ENCODE measurements at places on chromosomes 2 and 18. TPM values are rescaled to one million over a fixed set of nuclear protein-coding genes. Genes with fewer than 3 reads are reported as not detected.
A peak's percentile ranks its signal among the peaks of the same experiment; 100 is the strongest.

DNA sequence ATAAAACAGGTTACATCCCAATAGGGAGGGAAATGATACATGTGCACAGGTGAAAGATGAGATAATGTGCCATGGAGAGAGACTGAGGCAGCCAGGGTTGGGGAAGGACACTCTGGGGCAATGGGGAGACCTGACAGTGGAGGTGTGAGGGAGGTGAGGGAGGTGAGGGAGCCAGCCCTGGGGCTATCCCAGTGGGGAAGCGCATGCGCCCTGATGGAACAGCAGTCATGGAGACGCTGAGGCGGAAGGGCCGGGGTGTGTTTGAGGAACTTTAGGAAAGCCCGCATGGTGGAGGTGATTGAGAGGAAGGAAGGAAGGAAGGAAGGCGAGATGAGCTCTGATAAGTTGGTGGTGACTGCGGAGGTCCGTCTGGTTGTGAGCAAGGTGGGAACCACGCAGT lies 66.5 kb downstream of the CABLES1 start:
- H3K27ac ChIP-seq: no peak overlapping the region
- DNase-seq: no peak
- H3K4me3 ChIP-seq: no peak overlapping the region
- H3K27me3 ChIP-seq: no peaks in the 10 kb centered on the region
- no peaks in the 10 kb centered on the region for H3K36me3 ChIP-seq

The ADAM23 gene
- total RNA-seq: 2.9 TPM

DNA sequence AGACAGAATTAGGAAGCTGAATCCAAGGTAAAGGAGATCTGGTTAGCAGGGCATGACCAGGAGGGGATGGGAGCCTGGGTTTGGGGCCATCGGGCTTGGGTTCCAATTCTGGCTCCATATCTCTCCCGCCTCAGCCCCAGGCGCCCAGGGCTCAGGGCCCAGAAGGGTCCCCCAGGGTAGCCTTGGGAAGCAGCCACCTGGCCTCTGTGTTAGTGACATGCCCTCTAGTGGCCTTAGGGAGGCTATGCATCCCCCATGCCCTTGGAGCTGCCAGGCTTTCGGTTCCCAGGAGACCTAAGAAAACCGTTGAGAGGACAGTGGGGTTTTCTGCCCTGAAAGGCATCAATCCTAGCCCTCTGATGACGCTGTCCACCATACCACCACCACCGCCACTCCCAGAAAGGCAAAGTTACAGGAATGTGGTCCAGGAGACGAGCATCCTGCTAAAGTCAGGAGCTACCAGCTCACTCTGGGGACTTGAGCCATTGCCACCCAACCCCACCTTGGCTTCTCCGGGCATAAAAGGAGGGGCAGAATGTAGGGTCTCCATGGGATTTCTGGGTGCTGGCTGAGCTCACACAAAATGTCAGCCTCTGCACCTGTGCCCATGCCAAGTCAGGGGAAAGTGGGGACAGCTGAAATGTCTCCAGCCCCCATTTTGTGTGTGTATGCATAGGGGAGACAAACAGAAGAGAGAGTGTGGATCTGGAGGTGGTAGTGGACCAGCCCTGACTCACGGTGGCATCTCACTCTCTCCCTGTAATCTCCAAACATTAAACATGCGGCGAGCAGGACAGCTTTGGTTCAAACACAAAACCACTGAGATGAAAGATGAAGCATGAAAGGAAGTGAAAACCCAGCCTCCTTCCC lies 56.5 kb downstream of the EMX1 start:
- H3K36me3 ChIP-seq: no peaks in the 10 kb centered on the region
- H3K27me3 ChIP-seq: no peaks in the 10 kb centered on the region
- no peak overlapping the region for H3K4me3 ChIP-seq
- H3K4me1 ChIP-seq: no peaks in the 10 kb centered on the region
- peak; percentile 19 for DNase-seq
- no peak overlapping the region for H3K27ac ChIP-seq

DNA sequence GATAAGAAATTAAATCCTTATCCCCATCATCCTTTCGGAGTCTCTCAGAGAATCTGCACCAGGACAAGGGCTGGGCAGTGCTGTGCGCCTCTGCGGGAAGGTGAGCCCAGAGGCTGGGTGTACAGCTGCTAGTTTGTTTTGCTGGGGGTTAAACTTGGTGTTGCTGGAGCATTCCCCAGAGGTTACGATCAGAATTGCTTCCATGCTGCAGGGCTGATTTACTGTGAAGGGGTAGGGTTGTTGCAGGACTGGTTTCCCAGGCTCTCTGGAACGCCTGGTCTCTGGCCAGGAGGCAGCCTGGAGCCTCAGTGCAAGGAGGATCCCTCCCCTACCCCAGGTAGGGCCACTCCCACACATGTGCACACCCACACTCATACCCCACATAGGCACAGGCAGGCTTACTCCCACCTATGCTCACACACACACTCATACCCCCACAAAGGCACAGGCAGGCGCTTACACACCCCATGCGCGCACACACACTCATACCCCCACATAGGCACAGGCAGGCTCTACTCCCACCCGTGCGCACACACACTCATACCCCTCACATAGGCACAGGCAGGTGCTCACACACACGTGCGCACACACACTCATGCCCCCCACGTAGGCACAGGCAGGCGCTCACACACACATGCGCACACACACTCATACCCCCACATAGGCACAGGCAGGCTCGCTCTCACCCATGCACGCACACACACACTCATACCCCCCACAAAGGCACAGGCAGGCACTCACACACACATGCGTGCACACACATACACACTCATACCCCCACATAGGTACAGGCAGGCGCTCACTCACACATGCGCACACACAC lies 11.3 kb downstream of the CNNM4 start:
- no peaks in the 10 kb centered on the region for H3K36me3 ChIP-seq
- no peaks in the 10 kb centered on the region for H3K27me3 ChIP-seq
- DNase-seq: no peak
- H3K4me1 ChIP-seq: no peaks in the 10 kb centered on the region
- H3K4me3 ChIP-seq: no peak overlapping the region

The MAL gene
- total RNA-seq: 200 TPM

- H3K36me3 ChIP-seq: peaks cover 96% of the 10 kb centered on the region
- no peak for DNase-seq
These were observed 47.2 kb downstream of the ZAP70 start for GRCh38 chr2:97760480-97761049.

The FBLN7 gene
- 1.9 TPM for total RNA-seq

The STK16 gene
- 17.7 TPM for total RNA-seq

DNA sequence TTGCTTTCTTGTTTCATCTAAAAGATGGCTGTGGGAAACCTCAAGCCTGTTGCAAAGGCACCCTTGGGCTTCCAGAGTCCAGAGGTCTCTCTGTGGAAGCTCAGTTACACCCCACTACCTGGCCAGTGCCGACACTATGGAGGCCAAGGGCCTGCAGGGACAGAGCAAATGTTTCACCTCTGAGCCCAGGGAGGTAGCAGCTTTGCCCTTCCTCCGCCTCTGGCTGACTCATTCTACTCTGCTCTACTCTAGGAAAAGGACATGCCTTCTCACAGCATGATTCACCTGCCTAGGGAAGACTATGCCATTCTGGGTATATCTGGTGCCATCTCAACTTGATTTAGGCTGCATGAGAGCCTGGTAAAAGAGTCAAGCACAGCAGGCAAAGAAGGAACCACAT lies 12.2 kb downstream of the MYOM1 start:
- no peak overlapping the region for H3K27ac ChIP-seq
- no peaks in the 10 kb centered on the region for H3K4me1 ChIP-seq
- H3K4me3 ChIP-seq: no peak overlapping the region
- DNase-seq: no peak
- H3K27me3 ChIP-seq: no peaks in the 10 kb centered on the region

DNA sequence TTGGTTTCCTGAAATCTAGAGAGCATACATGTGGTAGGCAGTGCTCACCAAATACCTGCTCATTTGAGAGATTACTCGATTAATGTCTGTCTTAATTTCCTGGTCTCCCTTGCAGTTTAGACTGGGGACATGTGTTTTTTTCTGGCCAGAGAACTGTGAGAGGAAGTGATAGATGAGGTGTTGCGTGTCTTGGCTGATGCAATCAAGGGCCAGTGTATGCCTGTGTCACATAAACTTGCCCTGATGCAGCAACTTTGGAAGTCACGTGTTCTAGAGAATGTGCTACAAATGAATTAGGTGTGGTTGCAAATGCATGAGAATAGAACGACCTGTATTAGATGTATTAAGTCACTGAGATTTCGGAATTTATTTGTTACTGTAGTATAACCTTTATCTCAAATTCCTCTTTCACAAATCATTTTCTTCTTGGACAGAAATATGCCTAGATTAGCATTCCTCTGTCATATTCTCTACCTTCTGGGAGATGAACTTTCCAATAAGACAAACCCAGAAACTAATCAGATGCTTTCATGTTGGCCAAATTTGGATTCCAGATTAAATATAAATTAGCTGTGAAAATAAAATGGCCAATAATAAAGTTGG lies 9.9 kb upstream of the IL1A start:
- DNase-seq: peak; percentile 39
- H3K27ac ChIP-seq: no peak overlapping the region
- H3K36me3 ChIP-seq: no peaks in the 10 kb centered on the region
- H3K27me3 ChIP-seq: no peaks in the 10 kb centered on the region
- no peak overlapping the region for H3K4me3 ChIP-seq
- no peaks in the 10 kb centered on the region for H3K4me1 ChIP-seq

DNA sequence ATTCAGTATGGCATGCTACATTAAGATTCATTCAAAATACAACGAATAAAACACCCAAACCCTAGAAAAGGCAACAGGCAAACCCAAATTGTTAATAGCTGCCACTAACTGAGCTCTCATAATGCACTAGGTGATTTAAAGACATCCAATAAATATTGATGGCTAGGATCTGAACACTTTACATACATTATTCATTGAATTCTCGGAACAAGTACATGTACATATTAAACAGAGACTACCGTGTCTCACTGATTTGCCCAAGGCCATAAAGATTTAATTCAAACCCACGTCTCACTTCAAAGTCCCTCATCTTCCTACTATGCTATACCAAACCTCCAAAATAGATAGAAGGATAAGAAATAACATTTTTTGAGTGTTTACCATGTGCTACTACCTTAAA lies 42.1 kb downstream of the THOC1 start:
- H3K27ac ChIP-seq: no peak overlapping the region
- no peaks in the 10 kb centered on the region for H3K27me3 ChIP-seq

DNA sequence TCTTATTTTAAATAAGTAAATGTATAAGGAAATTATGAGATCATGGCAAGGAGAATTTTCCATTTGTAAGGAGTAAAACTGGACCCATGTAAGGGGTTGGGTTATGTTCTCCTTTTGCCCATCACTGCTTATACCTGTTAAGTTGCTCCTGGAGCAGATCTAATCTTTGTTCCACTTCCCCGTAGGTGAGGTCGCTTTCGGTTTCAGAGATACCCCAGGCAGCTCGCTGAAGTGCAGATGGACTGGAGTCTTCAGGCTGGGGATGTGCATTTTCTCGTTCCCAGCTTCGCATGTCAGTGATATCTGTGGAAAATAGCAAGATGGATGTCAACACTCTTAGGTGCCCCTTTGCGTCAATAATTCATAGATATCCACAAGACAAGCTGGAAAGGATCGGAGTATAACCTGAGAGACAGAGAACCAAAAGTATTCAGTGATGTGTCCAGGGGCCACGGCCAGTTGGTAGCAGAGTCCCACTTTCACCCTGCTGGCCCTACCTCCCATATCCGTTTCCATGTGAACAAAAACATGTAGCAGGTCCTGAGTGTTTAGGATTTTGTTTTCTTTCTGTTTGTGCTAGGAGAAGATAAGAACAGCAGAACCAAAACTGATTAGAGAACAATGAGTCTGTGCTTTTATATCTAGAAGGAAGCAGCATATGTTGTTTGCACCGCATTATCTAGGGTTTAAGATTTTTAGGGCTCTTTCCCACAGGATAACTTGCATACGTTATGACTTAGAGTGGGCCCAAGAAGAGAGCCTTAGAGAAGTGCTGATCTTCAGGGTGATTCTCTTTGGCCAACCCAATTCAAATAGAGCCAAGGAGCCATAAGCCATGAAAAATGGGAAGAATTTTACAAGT lies 36.0 kb downstream of the GCA start:
- H3K4me3 ChIP-seq: no peak overlapping the region
- no peak for DNase-seq
- H3K36me3 ChIP-seq: no peaks in the 10 kb centered on the region
- H3K27me3 ChIP-seq: no peaks in the 10 kb centered on the region
- peaks cover 3% of the 10 kb centered on the region for H3K4me1 ChIP-seq
- no peak overlapping the region for H3K27ac ChIP-seq

GRCh38 chr18:55149994-55150393 lies 190.7 kb upstream of the CCDC68 start:
- H3K27me3 ChIP-seq: no peaks in the 10 kb centered on the region
- H3K27ac ChIP-seq: no peak overlapping the region
- peak; percentile 7 for DNase-seq
- H3K4me1 ChIP-seq: no peaks in the 10 kb centered on the region
- no peaks in the 10 kb centered on the region for H3K36me3 ChIP-seq

DNA sequence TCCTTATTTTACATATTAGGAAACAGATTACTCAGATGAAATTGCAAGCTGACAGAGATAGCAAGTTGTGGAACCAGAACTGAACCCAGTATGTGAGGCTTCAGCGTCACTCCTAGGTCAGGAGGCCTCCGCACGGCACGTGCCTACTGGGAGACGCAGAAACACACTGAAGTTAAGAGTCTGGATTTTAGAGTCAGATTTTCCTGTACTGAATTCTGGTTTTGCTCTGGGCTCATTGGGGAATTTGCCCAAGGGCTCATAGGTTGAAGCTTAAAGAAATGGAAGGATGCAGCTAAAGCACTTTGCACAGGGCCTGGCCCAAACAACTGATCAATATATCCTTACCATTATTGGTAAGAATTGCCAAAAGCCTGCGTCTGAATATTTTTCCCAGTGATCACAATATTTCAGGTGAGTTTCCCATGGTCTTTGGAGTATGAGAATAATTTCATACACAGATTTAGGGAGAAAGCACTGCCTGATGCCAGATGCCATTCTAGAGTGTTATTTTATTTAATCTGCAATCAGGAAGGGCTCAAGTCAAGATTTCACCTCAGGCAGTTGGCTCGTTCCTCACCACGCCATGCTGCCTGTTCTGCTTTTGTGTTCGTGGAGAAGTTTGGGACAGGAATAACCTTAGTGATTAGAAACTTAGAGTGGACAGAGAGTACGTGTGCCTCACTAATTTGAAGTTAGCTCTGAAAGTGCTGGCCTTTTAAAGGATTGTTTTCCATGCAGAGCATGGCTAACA lies 331.9 kb downstream of the MYCN start:
- H3K27ac ChIP-seq: no peak overlapping the region
- no peaks in the 10 kb centered on the region for H3K27me3 ChIP-seq
- no peaks in the 10 kb centered on the region for H3K36me3 ChIP-seq
- no peak for DNase-seq

The MC4R gene
- not detected for total RNA-seq
